ENCODE measurements at places on chromosomes 6 and 20.

DNA sequence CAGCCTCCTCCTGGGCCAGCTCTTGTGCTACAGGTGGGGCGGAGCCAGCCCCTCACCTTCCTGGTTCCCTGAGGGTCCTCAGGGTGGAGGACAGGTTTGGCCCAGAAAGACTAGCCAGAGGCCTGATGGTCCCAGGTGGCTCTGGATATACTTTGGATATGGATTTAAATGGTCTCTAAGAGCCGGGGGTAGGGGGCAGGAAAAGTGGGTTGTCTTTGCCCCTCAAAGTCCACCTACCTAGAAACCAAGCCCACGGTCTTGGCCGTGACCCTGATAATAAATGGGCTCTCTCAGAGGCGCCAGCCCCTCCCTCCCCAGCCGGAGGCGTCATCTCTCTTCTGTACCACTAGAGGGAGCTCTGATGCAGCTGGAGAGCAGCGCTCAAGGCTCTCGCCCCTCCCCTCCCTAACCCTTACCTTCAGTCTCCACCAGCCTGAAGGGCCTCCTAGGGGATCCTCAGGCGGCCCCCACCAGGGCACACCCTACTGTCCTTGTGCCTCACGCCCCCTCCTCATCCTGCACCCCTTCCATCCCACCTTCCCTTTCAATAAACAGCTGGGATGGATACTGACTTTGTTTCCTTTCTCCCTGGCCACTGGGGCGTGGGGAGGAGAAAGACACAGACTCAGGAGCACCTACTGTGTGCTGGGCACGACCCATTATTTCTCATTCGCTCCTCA is 7.5 kb downstream of the NRSN2 start:
- peak; percentile 79 for DNase-seq

DNA sequence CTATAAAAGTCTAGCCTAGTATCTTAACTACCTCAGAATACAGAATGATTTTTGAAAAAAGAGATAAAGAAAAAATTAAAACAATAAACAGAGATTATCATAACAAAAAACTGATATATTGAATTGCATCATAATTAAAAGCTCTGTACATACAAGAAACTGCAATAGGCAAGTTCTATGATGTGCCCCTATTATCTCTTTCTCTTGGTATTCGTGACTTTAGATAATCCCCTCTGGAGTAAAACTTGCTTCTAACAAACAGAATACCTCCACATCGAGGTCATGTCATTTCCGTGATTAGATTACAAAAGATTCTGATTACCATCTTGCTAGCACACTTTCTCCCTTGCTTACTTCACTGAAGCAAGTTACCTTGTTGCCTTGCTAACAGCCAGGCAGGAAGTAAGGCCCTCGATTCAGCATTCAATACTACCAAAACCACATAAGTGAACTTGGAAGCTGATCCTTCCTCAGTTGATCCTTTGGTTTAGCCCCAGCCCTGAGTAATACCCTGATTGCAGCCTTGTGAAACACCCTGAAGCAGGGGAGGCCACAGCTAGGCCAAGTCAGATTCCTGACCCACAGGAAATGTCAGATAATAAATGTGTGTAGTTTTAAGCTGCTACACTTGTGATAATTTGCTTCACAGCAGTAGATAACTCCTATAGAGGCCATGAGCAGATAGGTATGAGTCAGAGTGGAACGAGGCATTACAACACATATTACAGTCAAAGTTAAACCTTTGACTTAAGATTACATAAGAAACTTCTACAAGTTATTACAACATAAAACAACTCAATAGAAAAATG is 53.7 kb upstream of the TMX4 start:
- no peak for DNase-seq

DNA sequence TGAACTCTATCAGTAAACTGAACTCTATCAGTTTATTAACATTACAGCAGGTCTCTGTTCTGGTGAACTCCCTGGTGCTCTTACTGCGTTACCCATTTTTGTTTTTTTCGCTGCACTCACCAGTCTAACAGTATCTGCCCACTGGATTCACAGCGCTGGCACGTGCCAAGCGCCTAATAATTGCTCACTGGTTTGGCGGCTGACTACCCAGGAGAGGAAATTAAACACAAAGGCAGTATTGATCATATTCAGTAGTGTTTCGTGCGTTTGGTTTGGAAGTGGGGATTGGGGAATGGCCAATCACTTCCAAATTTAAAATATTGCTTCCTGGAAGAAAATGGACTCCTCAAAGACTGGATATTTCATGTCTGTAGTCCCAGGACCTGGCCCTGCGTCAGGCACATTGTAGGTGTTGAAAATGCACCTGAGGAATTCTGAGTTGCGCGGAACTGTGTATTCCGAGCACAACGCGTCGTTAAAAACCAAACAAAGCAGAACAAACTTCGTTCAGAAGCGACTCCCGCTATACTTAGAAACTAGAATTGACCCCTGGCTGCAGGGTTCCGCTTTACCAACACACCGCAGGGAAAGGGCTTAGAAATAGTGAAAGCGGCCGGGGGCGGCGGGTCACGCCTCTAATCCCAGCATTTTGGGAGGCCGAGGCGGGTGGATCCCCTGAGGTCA is 1.1 kb upstream of the RPS12 start:
- peak; percentile 49 for DNase-seq

DNA sequence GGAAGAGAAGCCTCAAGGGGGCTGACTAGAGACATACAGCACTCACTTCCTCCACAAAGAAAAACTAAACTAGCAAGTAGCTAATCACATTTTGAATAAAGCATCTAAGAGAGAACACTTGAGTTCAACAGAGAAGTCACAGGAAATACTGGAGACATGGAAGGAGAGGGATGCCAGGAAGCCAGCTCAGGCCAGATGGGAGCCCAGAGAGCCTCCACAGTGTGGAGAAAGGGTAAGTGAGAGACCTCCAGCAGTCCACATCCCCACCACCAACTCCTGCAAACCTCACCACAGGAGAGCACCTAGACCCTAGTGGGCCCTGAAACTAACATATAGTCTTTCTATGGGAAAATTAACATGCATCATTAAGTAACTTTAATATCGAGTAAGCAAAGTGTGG is 79.2 kb downstream of the EPM2A start:
- no peak for DNase-seq

DNA sequence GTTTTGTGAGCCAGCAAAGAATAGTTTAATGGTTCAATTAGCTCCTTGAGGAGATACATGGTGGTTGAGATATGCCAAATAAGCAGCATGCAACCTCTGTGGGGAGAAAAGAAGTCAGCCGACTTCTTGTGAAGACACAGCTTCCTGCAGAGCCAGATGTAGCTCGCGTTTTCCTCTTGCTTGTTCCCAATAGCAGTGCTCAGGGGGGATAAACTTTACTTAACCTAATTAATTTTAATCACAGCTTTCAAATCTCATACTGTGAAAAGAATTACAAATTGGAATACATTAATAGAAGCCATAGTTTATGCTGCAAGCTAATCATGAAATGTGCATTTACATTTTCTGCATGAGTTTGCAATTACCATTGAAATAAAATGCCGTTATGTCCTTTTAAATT is 106.2 kb downstream of the MAP3K7 start:
- DNase-seq, result no peak

DNA sequence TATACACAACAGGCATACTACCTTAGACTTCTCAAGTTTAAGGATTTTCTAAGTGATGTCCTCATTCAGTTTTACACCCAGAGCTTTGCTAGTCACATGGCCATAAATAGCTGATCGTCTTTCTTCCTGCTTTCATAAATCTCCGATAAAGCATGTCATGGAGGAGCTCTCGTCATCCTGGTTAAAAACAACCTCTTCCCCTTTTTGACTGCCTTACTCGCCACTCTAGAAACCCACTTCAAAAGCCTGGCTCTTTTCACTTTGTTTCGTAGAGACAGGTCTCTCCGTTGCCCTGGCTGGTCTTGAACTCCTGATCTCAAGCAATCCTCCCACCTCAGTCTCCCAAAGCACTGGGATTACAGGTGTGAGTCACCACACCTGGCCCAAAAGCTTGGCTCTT is 67.0 kb upstream of the SMIM29 start:
- no peak for DNase-seq

- no peak for DNase-seq
Measured at GRCh38 chr6:90044833-90045381, 150.6 kb downstream of the GJA10 start.

GRCh38 chr6:52877786-52878185 is 31.7 kb downstream of the GSTA3 start:
- no peak for DNase-seq

GRCh38 chr6:155872961-155873360 is 417.3 kb upstream of the NOX3 start:
- no peak for DNase-seq

- DNase-seq, result peak; percentile 70
Measured at GRCh38 chr6:27684264-27685211, 211.6 kb upstream of the ZNF184 start.

GRCh38 chr20:370151-370600 is 10.4 kb upstream of the TRIB3 start:
- no peak for DNase-seq

DNA sequence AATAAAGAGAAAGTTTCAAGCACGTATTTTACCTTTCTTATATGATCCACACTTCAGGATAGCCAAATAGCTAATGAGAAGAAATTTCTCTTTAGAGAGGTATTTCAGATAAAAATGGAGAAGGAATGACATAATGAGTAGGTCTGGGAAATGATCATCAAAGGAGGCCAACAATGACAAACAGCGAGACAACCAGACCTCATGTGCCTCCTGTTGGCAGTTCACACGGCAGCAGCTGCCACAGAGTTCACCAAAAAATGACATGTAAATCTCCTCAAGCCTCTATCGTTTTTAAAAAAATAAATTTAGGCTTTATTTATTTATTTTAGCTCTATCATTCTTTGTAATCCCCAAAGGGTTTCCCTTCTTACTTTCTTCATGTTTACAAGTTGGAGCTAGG is 47.7 kb downstream of the SLC2A12 start:
- DNase-seq, result no peak

DNA sequence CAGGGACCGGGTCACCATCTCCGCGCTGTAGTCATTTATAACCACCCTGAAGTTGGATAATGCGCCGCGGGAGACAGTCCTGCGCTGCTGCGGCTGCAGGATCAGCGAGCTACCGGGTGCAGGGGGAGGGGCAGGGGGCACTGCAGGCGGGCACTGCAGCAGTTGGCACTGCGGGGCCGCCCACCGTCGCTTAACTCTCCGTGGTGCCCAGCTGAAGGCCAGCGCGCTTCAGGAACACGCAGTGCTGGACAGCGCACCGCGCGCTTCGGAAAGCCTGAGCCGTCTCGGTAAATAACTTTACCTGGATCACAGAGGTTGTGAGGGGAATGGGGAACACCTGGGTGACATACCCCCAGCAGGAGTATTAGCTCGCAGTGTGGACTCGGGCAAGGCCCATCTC is 12.4 kb upstream of the LRFN2 start:
- DNase-seq, result no peak

- DNase-seq, result no peak
Measured at GRCh38 chr20:62899633-62900051, 26.7 kb downstream of the DIDO1 start.

DNA sequence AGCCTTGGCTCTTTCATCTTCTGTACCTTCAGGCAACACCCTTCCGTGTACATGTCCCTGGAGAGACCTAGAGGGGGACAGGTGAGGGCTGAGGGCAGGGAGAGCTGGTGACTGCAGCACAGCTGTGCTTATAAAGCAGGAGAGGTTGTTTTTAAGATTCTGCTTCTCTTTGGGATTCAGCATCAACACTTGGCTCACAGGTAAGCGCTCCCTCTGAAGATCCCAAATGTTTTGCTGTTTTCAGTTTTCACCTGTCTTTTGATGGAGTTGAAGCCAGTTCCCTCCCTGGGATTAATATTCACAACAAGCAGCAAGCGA is 19.4 kb upstream of the TRAF3IP2 start:
- DNase-seq, result no peak

DNA sequence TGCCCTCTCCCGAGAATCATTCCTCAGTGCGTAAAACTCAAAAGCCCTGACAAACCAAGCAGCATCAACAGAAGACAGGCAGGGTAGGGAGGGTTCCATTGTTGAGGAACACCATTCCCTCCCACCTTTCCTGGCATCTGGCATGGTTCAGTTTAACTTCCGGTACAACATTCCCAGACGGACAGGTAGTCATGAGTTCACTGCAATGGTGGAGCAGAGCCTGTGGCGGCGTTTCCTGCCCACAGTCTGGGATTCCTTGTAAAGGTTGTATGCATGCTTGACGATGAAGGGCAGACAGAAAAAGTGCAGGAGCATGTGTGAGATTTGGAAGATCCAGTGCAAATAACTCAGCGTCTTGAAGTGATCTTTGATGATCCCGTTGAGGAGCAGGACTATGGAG is 42.3 kb downstream of the PIM1 start:
- DNase-seq, result no peak

- no peak for DNase-seq
Measured at GRCh38 chr6:34837528-34837927, 45.6 kb downstream of the BLTP3A start.

DNA sequence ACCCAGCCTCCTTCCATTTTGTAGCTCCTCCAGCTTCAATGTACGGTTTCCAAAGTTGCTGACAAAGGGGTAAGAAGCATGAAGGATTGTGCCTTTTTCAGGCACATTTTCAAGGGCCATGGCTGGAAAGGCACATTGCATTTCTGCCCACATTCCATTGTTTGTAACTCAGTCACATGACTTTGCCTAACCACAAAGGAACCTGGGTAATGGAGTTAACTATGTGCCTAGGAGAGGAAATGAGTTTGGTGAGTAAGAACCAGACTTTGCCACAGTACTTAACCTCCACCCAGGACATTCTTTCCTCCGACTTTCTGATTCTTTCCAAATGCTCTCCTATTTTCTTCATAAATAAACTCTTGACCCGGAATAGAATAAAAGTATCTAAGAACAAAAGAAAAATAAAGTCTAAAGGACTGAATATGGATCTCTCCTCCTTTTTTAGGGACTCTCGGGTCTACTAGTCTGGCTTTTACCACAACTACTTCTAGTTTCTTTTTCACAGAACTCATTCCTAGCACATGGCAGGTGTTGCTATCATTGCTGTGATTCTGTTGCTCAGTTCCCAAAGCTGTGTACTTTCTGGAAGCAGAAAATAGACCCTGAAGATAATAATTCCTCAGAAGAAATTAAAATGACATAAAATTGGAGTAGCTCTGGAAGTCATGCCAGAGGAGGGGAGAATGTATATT is 81.5 kb upstream of the ISM1 start:
- DNase-seq, result no peak

GRCh38 chr20:51938559-51939258 is 136.4 kb upstream of the SALL4 start:
- DNase-seq, result no peak

DNA sequence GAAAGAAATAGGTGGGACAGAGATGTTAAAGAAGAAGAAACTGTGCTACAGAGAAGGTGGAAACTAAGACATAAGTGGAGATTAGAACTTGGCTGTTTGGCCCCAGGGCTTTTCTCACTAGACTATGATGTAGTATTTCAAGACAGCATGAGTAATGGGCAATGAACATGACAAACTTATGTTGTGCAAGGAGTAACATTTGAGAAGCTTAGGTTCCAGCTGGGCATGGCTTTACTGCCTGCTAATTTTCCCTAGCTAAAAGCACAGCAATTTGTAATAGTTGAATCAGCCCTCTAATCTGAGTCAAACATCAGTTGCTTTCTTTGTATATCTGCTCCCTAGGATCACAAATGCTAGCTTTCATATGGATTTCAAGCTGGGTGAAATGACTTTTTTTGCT is 294.3 kb upstream of the BMP2 start:
- no peak for DNase-seq

GRCh38 chr6:124573953-124574352 is 388.3 kb upstream of the RNF217 start:
- no peak for DNase-seq

- DNase-seq, result no peak
Measured at GRCh38 chr20:10513931-10514575, 78.9 kb downstream of the SLX4IP start.

Data from endothelial cell (in vitro differentiated cells).